Liver (tissue), 10 donors: ENCODE measurements at places on chromosomes 2 and 18. TPM values are rescaled to one million over a fixed set of nuclear protein-coding genes. Genes with fewer than 3 reads are reported as not detected.

Gene IL18R1
- 4.9 TPM for polyA plus RNA-seq

Gene NEU2
- polyA plus RNA-seq = not detected

Gene DCC
- not detected for polyA plus RNA-seq

Gene POTEI
- not detected for polyA plus RNA-seq

Gene ADCYAP1
- polyA plus RNA-seq = 0.02 TPM

DNA sequence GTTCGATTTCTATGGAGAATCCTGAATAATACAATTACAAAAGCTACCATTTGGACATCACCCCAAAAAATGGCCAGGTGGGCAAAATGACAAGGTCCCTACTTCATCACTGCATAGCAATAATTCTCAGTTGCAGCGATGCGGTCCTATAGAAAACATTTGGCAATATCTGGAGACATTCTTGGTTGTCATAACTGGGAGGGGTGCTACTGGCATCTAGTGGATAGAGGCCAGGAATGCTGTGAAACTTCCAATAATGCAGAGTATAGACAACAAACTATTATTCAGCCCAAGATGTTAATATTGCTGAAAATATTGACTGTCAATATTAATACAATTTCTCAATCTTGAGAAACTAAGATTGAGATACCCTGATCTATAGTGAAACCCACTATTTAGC is 637.8 kb upstream of the PKDCC start:
- no peak for DNase-seq

DNA sequence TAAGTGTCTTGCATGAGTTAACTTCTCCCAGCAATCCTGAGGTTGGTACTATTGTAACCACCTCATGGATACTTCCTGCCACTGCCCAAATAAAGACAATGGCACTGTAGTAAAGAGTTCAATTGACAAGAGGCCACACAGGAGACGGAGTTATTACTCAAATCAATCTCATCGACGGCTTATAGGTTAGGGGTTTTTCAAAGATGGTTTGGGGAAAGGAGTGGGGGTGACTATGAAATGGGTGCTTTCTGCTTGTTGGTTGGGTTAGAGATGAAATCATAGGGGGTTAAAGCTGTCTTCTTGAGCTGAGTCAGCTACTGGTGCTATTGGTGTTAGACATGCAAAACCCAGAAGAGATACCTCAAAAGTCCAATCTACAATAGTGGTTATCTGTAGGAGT is 1258.0 kb upstream of the ZEB2 start:
- DNase-seq = no peak

DNA sequence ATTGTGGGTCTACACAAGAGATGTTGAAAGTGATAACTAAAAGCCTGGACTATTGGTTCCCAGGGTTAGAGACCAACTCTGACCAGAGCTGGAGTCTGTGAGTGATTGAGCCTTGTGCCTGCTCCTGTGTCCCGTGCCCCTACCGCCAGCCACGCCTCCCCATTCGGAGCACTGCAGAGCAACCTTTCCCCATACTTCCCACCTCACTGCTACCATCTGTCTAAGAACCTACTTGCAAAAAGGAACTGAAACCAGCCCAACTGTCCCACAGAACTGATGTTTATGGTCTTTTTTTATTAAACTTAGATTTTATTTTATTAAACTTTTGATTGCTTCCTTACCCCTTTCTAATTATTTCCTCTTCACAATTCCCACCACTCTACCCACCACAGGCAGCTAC is 300.3 kb upstream of the MGAT5 start:
- DNase-seq = no peak

DNA sequence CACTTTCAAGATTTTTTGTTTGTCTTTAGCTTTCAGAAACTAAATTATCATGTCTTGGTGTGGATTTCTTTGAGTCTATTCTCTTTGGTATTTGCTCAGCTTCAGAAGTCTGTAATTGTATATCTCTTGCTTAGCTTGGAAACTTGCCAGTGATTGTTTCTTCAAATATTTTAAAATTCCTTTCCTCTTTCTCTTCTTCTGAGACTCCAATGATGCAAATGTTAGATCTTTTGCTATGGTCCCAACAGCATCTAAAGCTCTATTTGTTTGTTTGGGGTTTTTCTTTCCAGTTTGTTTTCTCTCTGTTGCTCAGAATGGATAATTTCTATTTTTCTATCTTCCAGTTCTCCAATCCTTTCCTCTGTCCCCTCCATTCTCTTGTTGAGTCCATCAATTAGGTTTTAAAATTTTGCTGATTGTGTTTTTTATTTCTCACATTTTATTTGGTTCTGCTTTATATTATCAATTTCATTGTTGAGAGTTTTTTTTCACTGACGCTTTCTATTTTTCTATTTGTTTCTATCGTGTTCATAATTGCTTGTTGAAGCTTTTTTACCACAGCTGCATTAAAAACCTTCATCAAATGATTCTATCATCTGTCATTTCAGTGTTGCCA is 81.5 kb upstream of the DAPL1 start:
- no peak for DNase-seq

- DNase-seq = no peak
These were observed 2008.4 kb upstream of the PIK3C3 start for GRCh38 chr18:39946623-39947061.

DNA sequence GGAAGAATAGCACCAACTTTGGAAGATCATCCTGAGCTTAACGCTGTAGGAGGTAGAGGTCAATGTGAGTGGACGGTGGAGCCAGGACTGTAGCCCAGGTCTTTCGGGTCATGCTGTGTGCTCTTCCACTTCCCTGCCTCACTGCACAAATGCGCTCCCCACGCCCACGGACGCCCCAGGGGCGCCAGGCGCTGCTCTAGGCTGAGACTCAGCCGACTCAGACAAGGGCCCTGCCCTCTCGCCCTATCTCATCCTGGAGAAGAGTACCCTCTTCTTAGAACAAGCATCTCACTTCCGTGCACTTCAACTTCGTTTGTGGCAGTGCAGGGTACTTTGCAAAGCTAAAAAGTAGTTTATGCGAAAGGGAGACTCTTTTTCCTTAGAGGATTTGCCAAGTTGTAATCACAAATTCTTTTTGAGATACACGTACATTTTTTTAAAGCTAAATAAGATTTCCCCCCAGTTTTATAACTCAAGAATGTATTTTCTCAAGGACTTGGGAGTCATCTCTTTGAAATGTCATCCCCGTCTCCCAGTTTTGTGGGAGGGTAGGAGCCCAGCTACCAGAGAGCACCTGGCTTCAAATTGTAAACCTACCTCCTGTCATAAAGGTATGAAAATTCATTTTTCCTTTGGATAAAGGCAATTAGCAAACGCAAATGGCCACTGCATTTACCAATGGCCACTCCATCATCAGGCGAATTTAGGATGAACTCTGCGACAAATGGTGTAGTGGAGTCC is 1.2 kb upstream of the PRELID3A start:
- DNase-seq = no peak

DNA sequence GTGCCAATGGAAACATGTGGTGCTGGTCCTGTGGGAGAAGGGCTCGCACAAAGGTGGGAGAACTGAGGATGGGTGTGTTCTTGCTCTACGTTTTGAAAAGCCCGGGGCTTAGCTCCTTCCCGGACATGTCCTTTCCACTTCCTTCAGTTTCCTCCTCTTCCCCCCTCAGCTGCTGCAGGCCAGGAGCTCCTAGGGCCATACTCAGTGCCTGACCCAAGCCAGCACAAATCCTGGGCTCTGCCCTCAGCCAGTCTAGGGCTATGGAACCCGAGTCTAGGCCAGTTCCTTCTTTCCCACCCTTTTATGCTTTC is 1.4 kb upstream of the SIX2 start:
- no peak for DNase-seq

DNA sequence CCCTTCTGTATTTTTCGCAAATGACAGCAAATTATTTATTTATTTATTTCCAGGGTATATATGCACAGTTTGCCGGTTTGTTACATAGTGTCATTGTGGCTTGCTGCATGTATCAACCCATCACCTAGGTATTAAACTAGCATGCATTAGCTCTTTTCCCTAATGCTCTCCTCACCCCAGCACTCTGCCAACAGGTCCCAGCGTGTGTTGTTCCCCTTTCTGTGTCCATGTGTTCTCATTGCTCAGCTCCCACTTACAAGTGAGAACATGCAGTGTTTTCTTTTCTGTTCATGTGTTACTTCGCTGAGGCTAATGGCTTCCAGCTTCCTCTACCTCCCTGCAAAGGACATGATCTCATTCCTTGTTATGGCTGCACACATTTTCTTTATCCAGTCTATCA is 592.3 kb downstream of the TRIB2 start:
- no peak for DNase-seq

DNA sequence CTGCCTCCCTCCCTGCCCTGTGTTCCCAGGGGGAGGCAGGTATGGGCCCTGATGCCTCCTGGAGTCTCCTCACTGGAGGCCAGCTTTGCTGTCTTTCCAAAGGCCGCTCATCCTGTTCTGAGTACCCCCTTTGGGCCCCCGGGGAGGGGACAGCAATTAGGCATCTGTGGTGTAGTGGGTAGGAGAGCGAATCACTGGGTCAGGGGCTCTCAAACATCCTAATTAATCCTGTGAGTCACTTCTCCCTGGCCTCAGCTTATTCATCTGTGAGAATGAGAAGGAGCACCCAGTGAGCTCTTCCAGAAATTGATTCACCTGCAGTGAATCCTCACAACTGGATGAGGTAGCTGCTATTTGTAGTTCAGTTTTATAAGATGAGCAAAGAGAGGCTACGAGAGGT is 16.4 kb downstream of the TET3 start:
- no peak for DNase-seq

DNA sequence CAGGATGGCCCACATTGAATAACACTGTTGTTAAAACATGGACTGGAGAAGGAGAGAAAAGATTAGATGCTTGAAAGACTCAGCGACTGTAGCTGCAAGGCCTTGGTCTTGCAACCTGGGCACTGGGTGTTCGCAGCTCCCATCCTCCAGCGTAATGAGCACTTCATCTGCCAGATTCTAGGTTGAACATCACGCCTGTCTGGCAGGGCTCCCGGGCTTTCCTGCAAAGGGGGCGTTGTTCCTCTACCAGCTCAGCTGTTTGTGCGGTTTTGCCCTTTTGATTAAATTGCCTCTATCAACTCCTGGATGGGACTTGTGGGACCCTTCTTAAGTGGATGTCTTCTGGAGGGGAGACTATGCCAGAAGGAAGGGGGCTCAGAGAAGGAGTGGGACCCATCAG is 215.4 kb downstream of the KLHL29 start:
- no peak for DNase-seq

DNA sequence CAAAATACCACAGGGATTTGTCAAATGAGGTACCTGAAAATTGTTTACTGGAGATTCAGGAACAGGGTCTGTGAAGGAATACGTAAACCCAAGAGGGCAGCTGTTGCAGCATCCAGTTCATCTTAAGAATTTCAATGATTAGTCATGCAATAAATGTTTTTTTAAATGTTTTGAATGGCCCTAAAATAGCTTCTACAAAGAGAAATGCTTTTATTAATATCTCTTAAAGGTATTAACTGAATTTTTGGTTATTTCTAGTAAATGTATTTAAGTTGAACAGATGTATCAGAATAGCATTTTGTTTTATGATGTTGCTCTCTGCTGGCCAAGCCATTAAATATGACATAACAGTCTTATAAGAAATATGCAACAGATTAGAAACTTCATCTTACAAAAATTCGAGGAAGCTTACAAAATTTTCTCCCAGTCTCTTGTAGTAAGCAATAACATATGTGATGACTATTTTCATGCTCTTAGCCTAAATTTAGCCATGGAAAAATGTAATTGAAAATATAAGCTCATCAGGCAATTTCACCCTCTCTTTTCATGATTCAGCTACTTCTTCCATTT is 863.9 kb downstream of the SUCLG1 start:
- no peak for DNase-seq

- no peak for DNase-seq
These were observed 50.8 kb downstream of the TRIB2 start for GRCh38 chr2:12767541-12767940.

- DNase-seq = no peak
These were observed 131.4 kb upstream of the DNMT3A start for GRCh38 chr2:25473131-25473530.

GRCh38 chr2:203578759-203579643 is 43.9 kb upstream of the RAPH1 start:
- no peak for DNase-seq
